NCI-H345 (cell line): ENCODE measurements at places on chromosomes 1 and 21.
A peak's percentile ranks its signal among the peaks of the same experiment; 100 is the strongest.

GRCh38 chr1:205630241-205630640 lies 1.6 kb downstream of the ELK4 start:
- DNase-seq, result no peak

- DNase-seq, result no peak
Measured at GRCh38 chr1:154427173-154428139, 22.3 kb downstream of the IL6R start.

DNA sequence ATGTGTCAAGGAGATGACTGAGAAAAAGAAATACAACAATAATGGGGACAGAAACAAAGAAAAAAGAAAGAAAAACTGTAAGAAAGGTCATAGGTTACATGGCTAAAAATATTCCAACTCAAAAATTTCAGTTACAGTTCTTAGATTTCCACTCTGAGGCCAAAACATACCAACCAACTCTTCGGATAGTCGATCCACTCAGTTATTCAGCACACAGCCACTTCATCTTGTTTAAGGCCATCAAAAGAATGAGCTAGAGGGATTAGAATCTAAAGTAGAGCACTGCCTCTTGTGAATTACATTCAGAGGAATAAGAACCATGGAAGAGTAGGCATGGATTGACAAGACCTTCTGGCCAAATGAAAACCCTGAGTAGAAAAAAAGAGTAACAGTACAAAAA lies 277.0 kb downstream of the MRPL39 start:
- no peak for DNase-seq

DNA sequence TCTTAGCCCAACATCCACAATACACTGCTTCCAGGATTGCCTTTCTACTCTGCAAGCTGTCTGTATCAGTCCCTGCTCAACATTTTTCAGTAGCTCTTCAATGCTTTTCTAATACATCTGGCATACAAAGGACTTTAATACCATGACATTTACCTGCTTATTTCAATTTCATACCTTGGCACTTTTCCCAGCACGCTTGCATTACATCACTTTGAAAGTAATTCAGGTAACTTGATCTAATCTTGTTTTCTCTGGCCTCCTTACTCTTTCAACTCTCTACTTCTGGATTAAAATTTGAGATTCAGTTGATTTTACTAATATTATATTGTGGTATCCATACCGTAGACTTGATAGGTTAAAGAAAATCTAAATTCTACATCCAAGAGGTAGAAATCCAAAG lies 103.0 kb downstream of the PTGS2 start:
- peak; percentile 10 for DNase-seq

- DNase-seq, result no peak
Measured at GRCh38 chr1:245469006-245469405, 314.2 kb downstream of the KIF26B start.

GRCh38 chr1:110687250-110687649 lies 12.5 kb upstream of the KCNA3 start:
- DNase-seq, result no peak

- no peak for DNase-seq
Measured at GRCh38 chr1:94954263-94955220, 27.6 kb upstream of the CNN3 start.

DNA sequence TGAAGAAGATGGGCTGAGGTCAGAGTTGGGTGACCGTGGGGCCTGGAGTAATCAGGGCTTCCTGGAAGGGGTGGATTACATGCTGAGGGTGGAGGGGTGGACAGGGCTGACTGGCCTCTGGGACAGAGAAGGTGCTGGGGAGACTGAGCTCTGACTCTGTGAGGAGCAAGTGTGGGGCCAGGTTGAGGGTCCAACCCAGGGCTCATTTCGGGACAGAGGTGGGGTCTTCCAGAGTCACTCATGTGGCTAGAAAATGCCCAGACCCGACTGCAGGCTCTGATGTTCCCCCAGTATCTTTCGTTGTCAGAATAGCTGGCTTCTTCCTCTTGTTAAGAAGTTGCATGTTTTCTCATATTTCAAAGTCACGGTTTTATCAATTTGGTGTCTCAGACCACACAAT lies 311.8 kb downstream of the PTPRU start:
- no peak for DNase-seq

DNA sequence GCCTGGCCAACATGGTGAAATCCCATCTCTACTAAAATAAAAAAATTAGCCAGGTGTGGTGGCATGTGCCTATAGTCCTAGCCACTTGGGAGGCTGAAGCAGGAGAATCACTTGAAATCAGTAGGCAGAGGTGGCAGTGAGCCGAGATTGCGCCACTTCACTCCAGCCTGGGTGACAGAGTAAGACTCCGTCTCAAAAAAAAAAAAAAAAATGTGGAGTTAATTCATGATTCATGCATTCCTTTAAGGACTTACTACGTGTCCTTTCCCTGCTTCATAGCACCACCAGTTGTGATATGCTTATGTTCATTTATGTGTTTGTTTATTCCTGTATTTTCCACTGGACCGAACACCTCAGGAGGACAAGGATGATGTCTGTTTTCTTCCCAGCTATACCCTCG lies 12.7 kb upstream of the PRELP start:
- no peak for DNase-seq

- DNase-seq, result no peak
Measured at GRCh38 chr1:232367293-232367692, 262.6 kb downstream of the SIPA1L2 start.

GRCh38 chr1:81337226-81337625 lies 463.5 kb upstream of the ADGRL2 start:
- no peak for DNase-seq

GRCh38 chr1:24409535-24409934 lies 4.0 kb downstream of the STPG1 start:
- no peak for DNase-seq

DNA sequence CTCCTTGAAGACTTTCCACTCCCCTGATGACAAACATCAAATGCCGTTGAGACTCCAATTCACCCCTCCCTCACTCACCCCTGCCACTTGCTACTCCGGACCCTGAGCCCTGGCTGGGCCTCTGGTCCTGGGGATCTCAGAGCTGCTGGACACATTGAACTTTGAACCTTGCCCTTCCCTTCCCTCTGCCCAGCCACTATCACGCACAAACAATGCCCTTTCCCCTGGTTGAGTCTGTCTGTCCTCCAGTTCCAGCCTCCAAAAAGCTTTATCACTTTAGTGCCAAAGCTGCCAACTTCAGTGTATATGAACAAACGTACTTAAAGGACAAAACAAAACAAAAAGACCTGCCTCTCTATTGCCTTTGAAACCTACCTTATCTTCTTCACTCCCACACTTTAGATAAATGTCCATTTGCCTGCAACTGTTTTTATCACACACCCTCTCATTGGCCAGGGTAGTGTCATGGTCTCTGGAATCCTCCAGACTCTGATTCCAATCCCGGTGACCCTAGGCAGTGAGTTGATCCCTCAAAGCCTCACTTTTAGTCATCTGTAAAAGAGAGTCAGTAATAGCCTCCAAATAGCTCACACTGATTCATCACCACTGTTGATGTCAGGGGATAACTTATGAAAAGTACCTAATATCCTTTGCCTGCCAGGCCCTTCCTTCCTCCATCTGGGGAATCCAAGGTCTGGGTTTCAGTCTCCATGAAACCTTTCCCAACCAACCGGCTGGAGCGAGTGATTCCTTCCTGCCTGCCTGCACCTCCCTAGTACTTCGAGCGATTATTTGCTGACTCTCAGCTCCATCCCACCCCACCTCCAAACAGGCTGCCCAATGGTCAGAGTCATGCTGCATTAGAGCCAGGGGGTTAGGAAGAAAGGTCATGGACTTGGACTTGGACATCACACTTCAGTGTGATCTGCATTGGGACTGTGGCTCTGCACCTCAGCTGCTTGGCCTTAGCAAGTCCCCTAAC lies 15.9 kb upstream of the SPOCD1 start:
- no peak for DNase-seq

DNA sequence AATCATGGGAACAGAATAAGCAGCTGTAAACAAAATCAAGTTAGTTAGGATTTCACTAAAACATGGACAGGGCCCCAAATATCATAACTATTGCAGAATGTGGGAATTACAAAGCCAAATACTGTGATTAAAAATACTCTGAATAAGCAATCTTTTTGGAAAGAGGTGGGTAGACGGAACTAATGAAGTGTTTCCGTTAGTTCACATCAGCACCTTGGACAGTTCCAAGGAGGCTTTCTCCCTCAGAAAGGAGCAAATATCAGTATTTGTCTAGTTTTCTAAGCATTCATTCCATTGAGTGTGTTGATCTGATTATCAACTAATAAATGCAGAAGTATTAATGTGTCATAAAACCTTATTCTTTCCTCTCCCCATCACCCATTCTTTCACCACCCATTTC lies 97.4 kb downstream of the FAM78B start:
- no peak for DNase-seq

GRCh38 chr1:165408518-165408917 lies 36.4 kb downstream of the RXRG start:
- peak; percentile 46 for DNase-seq

- no peak for DNase-seq
Measured at GRCh38 chr1:109316506-109316905, 9.7 kb upstream of the MYBPHL start.

DNA sequence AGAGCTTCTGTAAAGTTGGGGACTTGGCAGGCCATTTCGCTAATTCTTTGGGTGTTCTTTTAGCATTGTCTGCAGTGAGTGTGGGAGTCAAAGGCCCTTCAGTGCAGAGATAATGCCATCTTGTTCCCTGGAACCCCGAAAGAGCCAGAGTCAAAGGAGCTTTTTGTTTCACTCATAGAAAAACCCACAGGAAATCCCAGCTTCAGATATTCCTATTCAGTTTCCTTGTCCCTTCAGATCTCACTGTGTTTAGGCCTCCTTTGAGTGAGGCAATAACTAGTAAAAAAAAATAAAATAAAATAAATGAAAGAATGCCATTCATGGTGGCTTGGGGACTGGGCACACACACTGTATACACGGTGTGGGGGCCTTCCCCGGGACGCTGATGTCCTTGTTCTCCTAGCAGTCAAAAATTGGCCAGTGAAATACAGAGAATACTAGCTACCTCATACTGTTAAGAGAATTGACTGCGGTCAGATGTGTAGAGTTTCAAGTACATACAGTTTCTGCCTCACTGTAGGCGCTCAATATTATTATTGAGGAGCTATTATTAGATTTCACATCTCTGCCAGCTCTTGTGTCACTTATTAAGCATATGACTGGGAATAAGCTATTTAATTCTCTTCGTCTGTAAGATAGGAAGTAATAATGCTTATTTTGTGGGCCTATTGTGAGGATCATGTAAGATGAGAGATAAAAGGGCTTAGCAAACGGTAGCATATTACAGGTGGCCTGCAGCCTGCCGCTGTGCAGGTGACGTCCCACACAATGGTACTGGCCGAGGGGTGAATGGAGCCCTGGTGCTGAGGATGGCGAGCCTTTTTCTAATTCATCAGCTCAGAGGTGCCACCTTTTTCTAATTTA lies 16.7 kb downstream of the DISC1 start:
- peak; percentile 45 for DNase-seq

GRCh38 chr1:198873696-198874230 lies 234.9 kb downstream of the PTPRC start:
- DNase-seq, result no peak

DNA sequence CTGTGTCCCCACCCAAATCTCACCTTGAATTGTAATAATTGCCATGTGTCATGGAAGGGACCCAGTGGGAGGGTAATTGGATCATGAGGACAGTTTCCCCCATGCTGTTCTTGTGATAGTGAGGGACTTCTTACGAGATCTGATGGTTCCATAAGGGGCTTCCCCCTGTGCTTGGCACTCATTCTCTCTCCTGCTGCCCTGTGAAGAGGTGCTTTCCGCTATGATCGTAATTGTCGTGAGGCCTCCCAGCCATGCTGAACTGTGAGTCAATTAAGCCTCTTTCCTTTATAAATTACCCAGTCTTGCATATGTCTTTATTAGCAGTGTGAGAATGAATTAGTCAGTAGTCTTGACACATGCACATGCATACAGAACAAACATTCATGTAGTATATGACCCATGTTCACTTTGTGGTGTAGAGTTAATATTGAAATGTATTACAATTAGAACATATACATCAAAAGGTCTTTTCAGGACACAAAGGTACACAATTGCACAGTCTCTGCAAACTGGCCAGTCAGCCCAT lies 16.9 kb upstream of the IFI16 start:
- DNase-seq, result no peak

- DNase-seq, result no peak
Measured at GRCh38 chr1:91889717-91890459, 3.9 kb upstream of the TGFBR3 start.

DNA sequence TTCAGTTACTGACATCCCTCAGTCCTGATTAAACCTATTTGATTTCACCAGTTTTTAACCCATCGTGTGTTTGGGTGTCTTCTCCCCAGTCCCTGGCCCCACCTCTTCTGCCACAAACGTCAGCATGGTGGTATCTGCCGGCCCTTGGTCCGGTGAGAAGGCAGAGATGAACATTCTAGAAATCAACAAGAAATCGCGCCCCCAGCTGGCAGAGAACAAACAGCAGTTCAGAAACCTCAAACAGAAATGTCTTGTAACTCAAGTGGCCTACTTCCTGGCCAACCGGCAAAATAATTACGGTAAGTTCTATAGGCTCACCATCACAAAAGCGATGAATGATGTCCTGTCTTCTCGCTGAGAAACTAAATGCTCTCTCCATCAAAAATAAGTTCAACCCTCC lies 28.7 kb downstream of the NBPF3 start:
- no peak for DNase-seq

DNA sequence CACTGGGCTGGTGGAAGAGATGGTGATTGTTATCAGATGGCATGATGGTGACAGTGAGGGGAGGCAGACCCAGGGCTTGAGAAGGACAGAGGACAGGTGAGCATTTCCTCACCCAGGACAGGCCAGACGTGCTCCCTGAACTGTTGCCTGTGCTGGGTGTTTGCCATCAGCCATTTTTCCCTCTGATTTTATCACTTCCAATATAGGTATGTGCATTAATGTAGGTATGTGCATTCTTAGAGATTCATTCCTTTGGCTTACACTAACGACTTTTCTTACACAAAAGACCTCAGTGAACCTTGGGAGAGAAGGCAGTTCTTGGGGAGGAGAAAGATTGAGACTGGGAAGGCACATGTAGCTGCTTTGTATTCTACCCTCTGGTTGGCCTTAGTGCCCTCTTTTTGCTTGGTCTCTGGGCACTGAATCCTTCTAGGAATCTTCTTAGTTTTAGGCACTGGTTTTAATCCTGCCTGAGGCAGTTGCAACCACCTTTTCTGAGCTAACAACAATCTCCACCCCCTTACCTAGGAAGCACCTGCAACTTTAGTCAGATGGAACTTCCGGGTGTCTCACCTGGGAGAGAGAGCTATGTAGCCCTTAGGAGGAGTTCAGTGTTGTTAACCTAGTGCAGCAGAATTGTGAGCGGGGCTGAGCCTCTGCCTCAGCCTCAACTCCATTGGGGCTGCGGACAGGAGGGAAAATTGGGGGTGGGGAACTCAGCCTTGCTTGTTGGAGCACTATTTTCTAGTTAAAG lies 30.9 kb downstream of the C1orf116 start:
- DNase-seq, result no peak

- DNase-seq, result no peak
Measured at GRCh38 chr1:104092698-104093097, 343.0 kb downstream of the AMY1C start.
